ENCODE measurements at places on chromosomes 1 and 21.

- no peak for DNase-seq
These were observed 57.2 kb upstream of the COL6A2 start for GRCh38 chr21:46040707-46041106.

DNA sequence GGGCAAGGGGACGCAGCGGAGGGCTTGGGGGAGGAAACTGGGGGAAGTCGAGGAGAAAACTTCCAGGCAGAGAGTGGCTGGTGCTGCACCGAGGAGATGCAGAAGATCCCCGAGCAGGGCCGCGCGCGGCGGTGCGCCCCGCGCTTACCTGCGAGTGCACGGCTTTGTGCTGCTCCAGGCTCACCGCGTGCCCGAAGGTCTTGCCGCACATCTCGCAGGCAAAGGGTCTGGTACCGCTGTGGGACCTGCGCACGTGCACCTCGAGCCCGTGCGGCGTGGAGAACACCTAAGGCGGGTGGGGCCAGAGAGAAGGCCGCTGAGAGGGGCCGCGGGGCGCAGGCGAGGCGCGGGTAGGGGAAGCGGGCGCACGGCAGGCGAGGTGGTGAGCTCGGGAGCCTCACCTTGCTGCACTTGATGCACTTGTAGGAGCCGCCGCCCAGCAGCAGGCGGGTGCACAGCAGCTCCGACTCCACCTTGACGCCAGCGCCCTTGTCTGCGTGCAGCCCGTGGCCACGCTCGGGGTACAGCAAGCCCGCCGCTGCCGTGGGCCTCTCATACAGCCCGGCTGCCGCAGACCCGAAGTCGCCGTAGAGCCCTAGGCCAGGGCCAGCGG is 6.4 kb downstream of the GFI1 start:
- DNase-seq, result no peak

DNA sequence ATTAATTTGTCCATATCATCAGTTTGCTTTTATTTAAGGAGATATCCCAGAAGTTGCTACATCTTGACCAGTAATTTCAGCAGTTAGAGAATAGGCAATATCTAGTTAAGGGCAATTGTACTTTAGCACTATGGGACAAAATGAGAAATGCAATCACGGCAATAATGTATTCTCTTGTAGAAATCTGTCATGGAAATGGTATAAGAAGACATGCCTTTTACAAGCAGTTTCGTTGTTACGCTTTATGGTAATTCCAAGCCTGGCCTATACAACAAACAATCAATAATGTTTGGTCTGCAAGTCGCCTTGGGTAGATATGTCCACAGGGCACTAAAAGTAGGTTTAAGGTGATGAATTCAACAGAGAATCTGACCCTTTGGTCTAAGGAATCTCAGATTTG is 1.2 kb upstream of the NOS1AP start:
- no peak for DNase-seq

DNA sequence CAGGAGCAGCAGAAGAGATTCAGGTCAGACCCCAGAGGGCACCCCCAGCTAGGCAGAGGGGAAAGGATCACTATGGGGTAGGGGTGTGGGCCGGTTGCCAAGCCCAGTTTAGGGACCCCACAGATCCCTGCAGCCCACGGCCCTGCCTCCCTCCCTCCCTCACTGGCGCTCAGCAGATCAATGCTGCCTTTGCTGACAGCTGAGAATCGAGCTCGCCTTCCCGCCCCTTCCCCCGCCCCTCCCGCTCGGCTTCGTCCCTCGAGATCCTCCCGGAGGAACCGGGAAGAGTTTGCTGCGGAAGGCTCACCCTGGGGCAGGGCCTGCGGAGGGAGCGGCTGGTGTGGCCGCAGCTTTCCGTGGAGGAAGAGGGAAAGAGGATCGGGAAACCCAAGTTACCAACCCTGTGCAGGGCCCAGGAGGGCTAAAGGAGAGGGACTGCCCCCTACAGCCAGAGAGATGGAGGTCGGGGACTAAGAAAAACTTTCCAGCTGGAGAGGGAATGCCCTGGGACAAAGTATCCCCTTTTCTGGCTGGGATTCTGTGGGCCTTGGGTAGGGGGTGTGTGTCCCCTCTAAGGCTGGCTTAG is 1.1 kb upstream of the KCNQ4 start:
- DNase-seq, result no peak

GRCh38 chr1:115980998-115981993 is 5.0 kb downstream of the SLC22A15 start:
- DNase-seq, result no peak

GRCh38 chr21:17612023-17612564 is 607 bp downstream of the BTG3 start:
- no peak for DNase-seq

GRCh38 chr1:184262109-184262508 is 124.7 kb upstream of the C1orf21 start:
- DNase-seq, result no peak

DNA sequence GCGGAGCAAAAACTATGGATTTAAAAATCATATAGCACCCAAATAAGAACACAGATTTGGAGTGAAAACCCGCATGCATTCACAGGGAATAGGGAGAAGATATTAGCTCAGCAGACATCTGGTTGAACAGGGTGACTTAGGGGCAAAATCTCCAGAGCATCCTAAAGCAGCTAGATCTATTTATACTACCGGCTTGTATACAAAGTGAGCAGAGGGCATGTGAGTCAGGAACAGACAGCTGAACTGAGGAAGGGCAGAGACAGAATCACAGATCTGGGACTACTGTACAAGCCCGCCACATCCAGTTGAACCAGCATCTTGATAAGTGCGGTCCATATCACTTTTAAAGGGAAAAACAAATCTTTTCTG is 35.2 kb upstream of the EXOSC10 start:
- no peak for DNase-seq

- no peak for DNase-seq
These were observed 511 bp upstream of the INPP5B start for GRCh38 chr1:37947364-37947763.

- no peak for DNase-seq
These were observed 5.3 kb upstream of the MROH9 start for GRCh38 chr1:170929835-170930554.

DNA sequence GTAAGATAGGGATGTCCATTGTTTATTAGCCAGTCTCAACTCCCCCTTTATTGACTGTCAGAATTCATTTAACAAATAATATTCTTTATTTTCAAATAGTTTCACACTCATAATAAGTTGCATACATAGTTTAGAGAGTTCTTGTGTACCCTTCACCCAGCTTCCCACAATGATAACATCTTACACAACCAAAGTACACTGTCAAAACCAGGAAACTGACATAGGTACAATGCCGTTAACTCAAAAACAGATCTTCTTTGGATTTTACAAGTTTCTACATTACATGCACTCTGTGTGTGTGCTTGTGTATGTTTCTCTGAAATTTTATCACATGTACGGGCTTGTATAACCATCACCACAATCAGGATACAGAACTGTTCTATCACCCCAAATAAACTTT is 64.4 kb upstream of the IFNLR1 start:
- DNase-seq, result no peak

DNA sequence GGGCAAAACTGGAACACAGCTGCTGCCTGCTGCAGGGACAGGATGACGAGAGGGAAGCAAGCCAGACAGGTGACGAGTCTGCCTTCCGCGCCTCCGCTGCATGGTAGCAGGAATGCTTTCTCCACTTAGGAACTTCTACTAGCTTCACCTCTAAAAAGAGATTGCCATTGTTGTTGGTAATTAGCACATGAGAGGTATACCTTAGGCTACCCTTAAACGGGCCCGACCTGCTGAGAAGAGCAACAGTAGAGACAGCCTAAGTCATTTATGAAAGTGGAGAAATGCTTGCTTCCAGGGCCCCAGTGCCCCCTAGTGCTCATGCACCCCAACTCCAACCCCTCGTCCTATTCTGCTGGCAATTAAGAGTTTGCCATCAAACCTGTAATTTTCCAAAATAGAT is 96.9 kb upstream of the AKT3 start:
- peak; percentile 1 for DNase-seq

DNA sequence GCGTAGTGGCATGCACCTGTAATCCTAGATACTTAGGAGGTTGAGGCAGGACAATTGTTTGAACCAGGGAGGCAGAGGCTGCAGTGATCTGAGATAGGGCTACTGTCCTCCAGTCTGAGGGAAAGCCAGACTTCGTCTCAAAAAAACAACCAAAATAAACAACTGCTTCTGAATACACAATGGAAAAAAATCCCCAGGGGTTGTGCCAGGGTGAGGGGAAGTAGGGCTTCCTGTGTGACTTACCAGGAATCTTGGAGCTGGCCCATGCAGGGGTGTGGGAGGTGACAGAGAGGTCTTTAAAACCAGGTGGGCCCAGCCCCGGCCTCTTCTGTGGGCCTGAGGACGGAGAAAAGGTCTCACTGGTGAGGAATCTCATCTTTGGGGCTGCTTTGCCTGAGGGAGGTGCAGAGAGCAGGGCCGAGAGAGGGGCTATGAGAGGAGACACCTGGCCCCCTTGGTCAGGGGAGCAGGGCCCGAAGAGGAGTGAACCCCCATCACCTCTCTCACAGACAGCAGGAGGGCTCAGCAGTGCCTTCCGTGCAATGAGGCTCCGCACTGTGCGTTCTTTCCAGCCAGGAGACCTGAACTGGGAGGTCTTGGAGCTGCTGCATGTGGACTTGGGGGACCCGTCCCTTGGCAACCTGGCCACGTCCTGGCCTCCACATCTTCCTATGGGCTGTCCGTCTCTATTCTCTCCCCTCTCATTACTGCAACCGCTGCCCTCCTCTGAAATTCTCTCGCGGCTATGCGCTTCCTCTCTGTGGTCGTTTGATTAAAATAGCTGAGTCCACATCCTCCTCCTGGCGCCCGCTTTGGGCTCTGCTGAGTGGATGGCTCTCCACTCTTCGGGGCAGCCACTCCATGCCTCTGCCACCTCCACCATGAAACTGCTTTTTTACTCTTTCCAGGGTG is 10.7 kb downstream of the PLA2G5 start:
- DNase-seq, result no peak

GRCh38 chr1:25763493-25763892 is 36.5 kb upstream of the SELENON start:
- no peak for DNase-seq

DNA sequence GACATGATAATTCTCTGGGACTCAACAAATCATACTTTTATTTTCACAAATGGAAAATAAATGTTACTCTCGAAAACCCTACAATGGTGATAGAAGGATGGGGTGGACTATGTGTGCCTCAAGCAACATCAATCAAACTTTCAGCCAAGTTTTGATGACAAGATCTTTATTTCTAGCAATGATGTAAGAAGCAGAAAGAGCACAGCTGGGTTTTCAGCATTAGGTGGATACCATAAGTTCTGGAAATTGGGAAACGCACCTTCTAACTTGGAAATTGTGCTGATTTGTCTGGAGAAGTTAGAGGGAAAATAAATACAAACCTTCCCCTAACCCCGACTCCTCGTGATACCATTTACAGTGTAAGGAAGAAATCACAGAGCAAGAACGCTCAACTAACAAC is 320.3 kb downstream of the PAPPA2 start:
- DNase-seq, result no peak

DNA sequence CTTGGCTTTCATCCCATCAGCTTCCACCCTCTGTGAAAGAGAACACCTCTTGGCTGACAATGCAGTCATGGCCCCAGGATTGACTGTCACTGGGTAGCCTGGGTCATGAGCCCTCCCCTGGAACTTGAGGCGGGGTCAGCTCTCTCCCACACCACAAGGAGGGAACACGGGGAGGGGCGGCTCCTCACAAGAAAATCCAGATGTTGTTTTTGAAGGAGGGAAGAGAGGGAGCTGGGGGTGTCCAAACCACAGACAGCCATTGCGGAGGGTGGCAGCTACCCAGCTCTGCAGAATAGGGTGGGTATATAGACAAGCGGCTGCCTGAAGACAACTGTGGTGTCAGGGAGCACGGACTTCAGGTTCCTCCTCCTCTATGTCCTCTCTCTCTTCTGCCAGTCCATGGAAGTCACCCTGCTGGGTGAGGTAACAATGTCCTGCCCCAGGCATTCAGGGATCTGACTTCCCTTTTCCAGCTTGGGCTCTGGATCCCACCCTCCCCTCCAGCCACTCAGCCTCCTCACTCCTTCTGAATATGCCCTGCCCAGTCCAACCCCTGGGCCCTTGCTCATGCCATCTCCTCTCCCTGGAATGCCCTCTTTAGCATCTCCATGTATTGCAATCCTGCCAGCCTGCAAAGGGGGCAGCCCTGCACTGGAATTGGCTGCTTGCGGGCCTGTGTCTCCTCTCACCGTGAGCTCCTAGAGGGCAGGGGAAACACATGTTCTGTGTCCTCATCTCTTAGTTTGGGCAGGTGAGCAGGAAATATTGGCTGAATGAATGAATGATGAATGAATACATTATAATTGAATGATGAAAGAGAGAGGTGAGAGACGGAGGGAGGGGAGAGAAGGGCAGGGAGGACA is 60.9 kb upstream of the RUNX3 start:
- no peak for DNase-seq

GRCh38 chr1:162303004-162303344 is 73.7 kb downstream of the SPATA46 start:
- no peak for DNase-seq

GRCh38 chr1:62057641-62058290 is 136.9 kb upstream of the L1TD1 start:
- DNase-seq, result no peak

GRCh38 chr1:10504249-10504648 is 29.5 kb downstream of the PEX14 start:
- DNase-seq, result no peak

DNA sequence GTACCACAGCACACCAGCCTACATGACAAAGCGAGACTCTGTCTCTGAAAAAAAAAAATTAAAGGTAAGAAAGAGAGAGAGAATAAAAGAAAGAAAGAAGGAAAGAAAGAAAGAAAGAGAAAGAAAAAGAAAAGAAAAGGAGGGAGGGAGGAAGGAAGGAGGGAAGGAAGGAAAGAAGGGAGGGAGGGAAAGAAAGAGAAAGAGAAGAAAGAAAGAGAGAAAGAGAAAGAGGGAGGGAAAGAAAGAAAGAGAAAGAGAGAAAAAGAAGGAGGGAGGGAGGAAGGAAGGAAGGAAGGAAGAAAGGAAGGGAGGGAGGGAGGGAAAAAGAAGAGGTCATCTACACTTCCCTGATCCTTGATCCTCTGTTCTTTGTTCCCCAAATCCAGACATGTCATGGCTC is 104.8 kb upstream of the GJB5 start:
- no peak for DNase-seq

- no peak for DNase-seq
These were observed 48.5 kb downstream of the WNT9A start for GRCh38 chr1:227899141-227899819.

DNA sequence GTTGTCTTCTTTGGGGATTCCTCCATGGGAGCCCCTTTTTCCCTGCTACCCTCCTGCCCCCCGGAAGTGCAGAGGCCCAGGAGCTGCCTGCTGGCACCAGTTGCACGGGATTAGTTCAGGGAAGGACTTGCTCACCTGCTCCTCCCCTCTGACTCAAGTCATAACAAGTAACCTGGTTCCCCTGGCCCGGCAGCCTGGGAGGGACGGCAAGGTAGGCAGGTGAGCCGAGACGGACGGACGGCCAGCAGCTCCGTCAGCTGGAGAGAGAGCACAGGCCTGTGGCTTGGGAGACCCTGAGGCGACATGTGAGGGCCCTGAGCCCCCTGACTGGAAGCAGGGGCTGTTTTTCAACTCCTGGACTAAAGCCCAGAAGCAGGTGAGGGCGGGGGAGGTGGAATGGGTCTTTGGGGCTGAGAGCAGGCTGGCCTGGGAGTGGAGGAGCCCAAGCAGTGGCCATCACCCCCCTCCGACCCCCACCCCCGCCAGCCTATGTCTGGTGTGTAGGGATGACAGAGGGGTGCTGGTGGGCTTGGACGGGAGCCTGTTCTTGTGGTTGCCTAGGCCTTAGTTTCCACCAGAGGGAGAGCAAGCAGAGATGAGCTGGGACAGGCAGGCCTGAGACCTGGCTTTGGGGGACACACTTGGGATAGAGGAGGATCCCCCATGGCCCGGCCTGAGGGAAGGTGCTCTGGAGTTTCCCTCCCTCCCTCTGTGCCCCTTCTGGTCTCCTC is at the start of gene INAVA:
Gene INAVA (plus strand): TSS at position 189 of the 731 bp plus-strand sequence. CDS start 3,501 bp downstream, outside the sequence.
- no peak for DNase-seq
